ENCODE measurements at places on chromosomes 2 and 18. TPM values are rescaled to one million over a fixed set of nuclear protein-coding genes. Genes with fewer than 3 reads are reported as not detected.

The CFAP65 gene
- total RNA-seq: 0.33 TPM

The CNDP1 gene
- not detected for total RNA-seq

GRCh38 chr18:54284535-54284934, 15.2 kb downstream of the POLI start:
- no peak for DNase-seq

The MYL12B gene
- 420 TPM for total RNA-seq

DNA sequence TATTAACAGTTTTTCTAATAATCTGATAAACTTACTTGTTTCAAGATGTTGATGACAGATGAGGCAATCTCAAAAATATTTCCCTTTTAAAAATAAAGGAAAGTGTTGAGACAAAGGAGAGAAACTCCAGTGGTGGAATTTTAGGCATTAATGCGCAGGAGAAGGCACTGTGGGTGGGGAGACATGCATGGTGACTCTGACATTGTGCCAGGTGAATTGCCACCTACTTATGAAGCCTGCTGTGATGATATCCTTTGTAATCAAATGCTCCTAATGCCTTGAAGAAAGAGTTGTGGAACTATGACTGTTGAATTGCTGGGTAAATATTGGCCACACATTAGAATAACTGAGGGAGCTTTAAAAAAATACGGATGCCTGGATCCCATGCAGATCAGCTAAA, 101.4 kb downstream of the PLA2R1 start:
- DNase-seq: no peak

The GPR55 gene
- 0.08 TPM for total RNA-seq

Measured in Panc1 (cell line).